NCI-H2029 (cell line): ENCODE measurements at places on chromosomes 12 and 14.

GRCh38 chr12:52346593-52346992, 20.7 kb downstream of the KRT85 start:
- no peak for DNase-seq

GRCh38 chr14:104892531-104893434, 27.7 kb downstream of the CEP170B start:
- DNase-seq: no peak

- DNase-seq: no peak
These were observed 163.1 kb downstream of the KLHL28 start for GRCh38 chr14:44798386-44799242.

DNA sequence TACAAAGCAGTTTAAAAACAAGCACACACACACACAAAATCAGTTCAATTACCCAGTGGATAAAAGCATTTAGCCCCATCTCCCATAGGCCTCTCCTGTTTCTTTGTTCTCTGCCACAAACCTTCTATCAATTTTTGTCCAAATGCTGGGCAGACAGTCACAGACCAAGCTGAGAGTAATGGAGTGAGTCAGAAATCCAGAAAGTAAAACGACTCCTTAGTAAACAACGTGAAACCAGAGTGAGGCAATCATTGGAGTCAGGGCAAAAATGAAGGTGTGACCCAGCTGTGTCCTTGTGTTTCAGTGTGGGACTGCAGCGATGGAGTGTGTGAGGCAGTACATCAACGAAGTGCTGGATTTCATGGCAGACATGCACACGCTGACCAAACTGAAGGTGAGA, 102.0 kb downstream of the PRIMA1 start:
- no peak for DNase-seq

GRCh38 chr14:55333711-55334485, 62.7 kb downstream of the FBXO34 start:
- DNase-seq: no peak

- DNase-seq: no peak
These were observed 47.6 kb upstream of the HIF1A start for GRCh38 chr14:61647704-61648103.

GRCh38 chr14:100816286-100816949, 9.5 kb upstream of the MEG3 start:
- no peak for DNase-seq

GRCh38 chr14:99515301-99516155, 34.3 kb downstream of the CCNK start:
- DNase-seq: no peak

DNA sequence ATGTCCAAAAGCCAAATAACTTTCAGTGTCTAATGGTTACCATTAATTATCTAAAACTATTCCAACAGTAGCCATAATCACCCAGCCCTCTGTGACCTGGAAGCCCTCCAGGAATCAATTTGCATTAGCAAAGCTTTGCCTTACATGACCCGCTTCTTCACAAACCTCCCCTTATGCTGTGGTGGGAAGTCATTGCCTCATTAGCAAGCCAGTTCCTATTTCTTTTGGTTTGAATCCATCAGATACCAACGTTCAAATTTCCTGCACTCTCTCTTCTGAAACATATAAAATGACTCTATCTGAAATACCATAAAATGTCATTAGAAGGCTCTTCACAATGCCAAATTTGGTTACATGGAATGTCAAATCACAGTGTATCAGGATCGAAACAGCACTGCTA, 268.3 kb upstream of the PRKD1 start:
- DNase-seq: no peak

DNA sequence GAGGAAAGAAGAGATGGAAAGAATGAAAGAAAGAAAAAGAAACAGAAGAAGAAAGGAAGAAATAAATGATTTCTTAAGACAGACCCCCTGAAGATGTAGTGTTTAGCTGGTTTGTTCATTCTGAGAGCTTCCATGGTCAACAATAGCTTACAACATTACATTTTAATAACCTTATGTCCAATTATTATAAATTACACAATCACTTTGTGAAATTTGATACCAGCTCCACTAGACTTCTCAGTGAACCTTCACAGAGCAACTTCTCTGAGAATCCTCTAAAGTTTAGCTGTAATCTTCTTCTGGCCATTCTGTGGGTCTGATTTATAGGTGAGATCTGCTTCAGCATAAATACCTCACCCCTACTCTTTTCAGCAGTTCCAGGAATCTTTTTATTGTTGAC, 27.9 kb downstream of the SIX1 start:
- no peak for DNase-seq

DNA sequence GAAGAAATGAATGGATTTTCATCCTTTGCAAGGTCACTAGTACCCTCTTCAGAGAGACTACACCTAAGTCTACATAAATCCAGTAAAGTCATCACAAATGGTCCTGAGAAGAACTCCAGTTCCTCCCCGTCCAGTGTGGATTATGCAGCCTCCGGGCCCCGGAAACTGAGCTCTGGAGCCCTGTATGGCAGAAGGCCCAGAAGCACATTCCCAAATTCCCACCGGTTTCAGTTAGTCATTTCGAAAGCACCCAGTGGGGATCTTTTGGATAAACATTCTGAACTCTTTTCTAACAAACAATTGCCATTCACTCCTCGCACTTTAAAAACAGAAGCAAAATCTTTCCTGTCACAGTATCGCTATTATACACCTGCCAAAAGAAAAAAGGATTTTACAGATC, 40.8 kb downstream of the SPATA7 start:
- DNase-seq: no peak

- no peak for DNase-seq
These were observed 1080.7 kb downstream of the LRFN5 start for GRCh38 chr14:42687421-42687820.

DNA sequence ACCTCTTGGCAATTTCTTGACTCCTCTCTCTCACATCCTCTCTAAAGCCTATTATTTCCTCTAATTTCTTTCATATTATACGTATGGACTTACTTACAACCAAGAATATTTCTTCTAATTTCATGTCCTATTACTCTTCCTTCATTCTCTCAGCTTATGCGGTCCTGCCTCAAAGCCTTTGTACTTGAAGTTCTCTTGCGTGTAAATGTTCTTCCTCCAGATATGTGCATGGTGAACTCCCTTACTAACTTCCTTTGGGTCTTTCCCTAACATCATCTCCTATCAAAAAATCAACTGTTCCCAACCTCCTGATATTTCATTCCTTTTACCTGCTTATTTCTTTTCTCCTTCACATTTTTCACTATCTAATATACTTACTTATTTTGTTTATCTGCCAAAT, 23.1 kb downstream of the DNAL1 start:
- no peak for DNase-seq

DNA sequence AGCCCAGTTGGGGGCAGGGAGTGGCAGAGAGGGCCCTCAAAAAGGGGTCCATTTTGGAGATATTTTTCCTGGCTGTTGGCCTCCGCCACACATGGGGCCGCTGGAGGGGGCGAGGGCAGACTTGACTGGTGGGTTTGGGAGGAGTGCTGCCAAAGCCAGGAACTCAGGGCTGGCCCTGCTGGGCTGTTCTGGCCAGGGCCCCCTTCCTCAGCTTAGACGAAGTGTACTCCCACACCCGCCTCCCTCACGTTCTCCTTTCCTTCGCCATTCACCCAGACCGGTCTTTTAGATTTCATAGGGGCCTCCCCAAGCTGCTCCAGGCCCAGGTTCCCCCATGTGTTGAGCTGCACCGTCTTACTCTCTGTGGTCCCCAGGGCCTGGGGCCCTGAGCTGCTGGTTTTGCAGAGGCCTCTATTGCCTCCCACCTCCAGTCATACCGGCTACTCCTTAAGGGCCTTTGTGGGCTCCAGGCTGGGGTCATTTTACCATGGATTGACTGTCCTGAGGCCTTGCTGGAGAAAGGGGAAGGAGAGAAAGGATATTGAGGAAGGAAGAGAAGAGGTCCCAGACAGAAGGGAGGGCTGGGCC, 1.3 kb downstream of the KRT7 start:
- no peak for DNase-seq

DNA sequence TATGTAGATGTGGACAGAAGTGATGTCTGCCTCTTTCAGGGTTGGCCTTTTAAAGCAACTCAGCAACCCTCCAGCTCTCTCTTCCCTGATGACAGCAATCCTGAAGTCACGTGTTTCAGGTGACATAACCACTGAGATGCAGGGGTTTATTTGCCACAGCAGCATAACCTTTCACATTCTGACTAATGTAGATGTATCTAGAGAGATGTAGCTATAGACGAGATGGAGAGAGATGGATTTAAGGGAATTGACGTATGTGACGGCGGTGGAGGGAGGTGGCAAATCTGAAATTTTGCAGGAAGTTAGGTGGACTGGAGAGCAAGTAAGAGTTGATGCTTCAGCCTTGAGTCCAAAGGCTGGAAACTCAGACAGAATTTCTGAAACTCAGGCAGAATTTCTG, 126.0 kb downstream of the ZFP36L1 start:
- no peak for DNase-seq

DNA sequence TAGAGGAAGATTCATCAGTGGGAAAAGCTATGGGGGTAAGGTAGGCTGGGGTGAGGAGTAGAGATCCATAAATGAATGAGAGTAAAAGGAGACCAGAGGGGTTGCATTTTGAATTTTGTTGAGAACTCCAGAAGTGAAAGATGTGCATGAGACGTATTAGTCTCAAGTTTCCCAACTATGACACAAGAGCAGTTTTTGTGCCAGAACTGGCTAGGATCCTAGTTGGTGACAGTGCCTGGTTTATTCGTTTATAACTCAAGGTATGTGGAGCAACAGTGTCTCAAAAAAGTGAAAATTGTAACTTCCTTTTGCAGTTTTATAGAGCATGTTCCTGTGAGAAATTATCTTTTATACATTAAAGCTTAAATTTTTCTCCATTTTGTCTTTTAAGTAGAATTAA, 377.0 kb downstream of the NPAS3 start:
- no peak for DNase-seq

GRCh38 chr12:53327435-53328042, 6.1 kb upstream of the AAAS start:
- DNase-seq: no peak

- DNase-seq: no peak
These were observed 155.5 kb downstream of the KIF21A start for GRCh38 chr12:39287409-39287808.

- no peak for DNase-seq
These were observed 112.7 kb downstream of the METTL25 start for GRCh38 chr12:82470906-82471512.

DNA sequence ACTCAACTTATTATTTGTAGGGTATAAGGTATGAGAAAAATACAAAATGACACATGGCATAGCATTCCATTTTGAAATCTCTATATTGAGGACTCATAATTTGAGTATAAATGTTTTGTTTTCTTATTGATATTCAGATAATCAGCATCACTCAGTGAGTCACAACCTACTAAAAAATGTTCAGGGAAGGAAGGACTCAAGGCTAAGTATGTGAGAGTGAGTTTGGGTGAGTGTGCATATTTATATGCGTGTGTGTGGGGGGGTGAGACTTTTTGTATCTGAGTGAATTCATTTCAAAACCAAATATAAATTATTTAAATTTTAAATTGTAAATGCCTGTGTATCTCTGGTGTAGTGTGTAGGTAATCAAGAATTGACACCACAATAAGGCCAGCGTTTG, 87.8 kb upstream of the PRKD1 start:
- no peak for DNase-seq

GRCh38 chr12:52856787-52857186, 8.0 kb upstream of the KRT78 start:
- DNase-seq: no peak

- DNase-seq: peak; percentile 37
These were observed 33.8 kb downstream of the ARMH4 start for GRCh38 chr14:58118097-58118815.

- DNase-seq: no peak
These were observed 140.0 kb downstream of the GRIN2B start for GRCh38 chr12:13841358-13841757.

DNA sequence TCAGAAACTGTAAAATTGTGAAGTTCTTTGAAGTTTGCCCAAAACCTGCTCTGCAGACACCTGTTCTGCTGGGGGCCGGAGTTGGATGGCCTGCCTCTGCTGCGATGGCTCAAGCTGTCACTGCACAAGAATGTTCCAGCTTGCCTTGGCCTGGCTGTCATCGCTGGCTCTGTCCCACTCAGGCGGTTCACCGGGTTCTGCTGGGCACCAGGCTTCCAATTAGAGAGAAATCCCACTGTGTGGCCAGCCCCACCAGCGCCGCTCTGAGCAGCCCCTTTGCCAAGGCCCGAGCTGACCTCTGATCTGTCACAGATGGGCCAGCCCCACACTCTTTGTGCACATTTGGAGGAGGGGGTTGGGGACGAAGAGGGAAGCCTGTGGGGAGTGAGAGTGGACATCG, 71.7 kb upstream of the GPATCH2L start:
- DNase-seq: no peak

DNA sequence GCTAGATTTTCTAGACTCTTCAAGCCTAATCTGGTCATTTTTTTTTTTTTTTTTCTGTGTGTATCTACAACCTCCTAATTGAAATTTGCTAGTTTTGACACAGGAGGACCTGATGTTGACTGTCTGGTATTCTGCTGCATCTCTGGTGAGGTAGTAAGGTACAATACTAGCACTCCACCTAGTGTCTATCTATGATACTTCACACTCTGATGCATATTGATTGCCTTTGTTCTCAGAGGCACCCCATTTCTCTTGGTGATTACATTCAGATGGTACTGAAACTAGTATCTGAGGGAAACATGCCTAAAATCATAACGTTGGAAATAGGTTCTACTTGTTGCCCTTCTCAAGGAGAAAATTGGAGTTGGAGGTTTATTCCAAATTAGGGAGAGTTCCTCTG, 930.5 kb upstream of the NOVA1 start:
- no peak for DNase-seq

- no peak for DNase-seq
These were observed 21.2 kb downstream of the ASB2 start for GRCh38 chr14:93954900-93955849.

GRCh38 chr14:90491911-90492531, 95.2 kb downstream of the CALM1 start:
- no peak for DNase-seq

DNA sequence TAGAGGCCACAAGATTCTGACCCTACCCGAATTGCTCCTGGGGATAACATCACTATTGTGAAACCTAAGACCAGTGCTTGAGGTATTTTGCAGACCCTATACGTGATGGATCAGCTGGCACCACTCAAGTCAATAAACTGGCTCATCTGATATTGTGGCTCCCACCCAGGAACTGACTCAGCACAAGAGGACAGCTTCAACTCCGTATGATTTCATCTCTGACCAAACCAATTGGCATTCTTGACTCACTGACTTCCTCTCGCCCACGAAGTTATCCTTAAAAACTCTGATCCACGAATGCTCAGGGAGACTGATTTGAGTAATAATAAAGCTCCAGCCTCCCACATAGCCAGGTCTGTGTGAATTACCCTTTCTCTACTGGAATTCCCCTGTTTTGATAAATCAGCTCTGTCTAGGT, 1036.1 kb upstream of the TMEM132C start:
- no peak for DNase-seq

DNA sequence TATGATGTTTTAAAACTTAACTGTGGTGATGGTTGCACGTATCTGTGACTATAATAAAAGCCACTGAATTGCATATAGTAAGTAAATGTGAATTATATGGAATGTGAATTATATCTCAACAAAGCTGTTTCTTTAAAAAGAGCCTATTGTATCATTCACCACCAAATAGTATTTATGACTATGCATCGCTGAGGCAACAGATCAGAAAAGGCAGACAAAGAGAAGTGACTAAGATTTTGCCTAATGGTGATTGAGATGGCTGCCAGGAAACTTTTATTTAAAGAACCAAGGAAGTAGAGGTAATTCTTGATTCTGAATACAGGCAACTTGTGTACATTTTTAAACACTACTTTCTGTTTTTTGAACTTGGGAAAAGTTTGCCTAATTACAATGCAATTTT, 31.7 kb downstream of the DHRS7 start:
- no peak for DNase-seq
